ENCODE measurements at places on chromosomes 5 and 9.

GRCh38 chr9:108786322-108786721 lies 69.5 kb downstream of the ACTL7B start:
- no peak for DNase-seq

DNA sequence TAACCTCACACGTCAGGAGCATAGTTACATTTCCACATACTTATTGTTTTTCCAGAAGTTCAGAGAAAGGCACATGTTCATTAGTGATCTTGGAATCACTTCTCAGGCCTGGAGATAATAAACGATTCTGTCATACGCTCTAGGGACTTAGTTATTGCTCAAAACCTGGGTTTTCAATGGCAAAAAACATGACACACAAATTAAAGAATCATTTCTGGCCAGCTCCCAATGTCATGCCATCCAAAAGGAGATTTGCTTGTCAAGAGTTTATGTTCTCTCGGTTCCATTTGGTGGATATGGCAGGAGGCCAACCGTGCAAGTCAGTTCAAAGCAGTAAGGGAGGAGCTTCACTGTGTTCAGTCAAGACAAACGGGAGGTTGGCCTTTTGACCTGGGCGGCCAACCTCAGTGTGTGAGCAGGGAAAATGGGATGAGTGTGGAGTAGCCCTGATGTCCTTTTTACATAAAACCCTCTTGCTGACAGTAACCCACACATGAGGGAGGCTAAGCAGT lies 123.4 kb downstream of the NXNL2 start:
- DNase-seq: peak; percentile 46

DNA sequence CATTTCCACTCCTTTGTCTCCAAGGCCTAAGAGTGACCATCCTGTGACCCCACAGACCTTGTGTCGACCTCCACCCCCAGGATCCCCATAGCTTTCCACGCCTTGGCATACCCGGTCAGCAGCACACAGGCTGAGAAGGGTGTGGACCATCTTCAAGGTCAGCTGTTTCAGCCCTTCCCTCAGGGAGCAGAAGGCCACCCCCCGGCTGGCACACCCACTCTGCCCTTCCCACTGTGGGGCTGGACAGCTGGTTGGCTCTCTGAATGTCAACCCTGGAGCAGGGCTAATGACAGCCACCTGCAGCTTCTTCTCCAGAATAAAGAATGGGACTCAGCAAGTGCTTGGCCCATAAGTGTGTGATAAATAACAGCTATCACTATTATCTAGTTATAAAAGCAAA lies 93.1 kb downstream of the OLFM1 start:
- no peak for DNase-seq

DNA sequence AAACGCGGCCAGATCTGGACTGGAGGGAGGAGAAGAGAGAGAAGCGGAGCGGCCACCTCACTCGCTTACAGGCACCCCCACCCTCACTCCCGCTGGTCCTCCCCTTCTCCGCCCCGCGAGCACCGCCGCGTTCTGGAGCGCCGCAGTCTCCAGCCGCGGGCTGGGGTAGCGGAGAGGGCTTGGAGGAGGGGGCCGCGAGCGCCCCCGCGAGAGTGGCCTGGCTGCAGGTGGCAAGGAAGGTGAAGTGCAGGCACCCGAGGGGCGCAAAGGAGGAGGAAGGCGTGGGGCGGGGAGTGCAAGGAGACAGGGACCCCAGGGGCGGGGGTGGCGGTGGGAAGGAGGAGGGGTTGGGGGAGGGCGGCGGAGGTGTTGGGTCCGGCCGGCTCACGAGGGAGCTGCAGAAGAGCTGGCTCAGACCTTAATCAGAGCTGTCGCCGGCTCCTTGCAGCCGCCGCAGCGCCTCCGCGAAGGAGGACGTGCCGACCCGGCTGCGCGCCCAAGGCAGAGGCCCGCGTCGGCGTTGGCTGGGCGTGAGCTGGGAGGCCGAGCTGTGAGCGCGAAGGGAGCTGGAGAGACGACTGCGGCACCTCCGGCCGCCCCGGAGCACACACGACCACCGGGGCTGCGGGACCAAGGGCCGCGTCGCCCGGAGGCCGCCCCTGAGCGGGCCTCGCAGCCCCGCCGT lies at the start of gene DMRT3:
TSS of gene DMRT3 (plus strand) at position 398 of the 685 bp plus-strand sequence. CDS start 347 bp downstream, outside the sequence.
- no peak for DNase-seq

GRCh38 chr9:24516463-24516862 lies 29.2 kb downstream of the IZUMO3 start:
- DNase-seq: no peak

GRCh38 chr5:38641003-38641402 lies 84.6 kb upstream of the LIFR start:
- DNase-seq: no peak

Data from tibial artery (tissue), 4 donors.